ENCODE measurements at places on chromosomes 6 and 20.

- DNase-seq = no peak
Measured at GRCh38 chr6:6470123-6470522, 118.4 kb upstream of the LY86 start.

DNA sequence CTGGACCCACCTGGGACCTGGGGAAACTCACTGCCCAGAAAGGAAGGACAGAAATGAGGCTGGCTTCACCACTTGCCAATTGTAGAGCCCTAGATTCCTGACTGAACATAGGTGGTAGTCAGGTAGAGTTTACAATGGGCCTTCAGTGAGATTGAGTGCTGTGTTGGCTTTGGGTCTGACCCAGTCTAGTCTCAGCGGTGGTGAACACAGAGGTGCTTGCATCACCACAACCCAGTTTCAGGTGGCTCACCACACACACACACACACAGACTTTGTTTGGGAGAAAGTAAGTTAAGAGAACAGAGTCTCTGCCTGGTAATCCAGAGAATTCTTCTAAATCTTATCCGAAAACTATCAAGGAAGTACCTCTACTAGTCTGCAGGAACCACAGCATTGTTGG is 266.1 kb upstream of the EPHA7 start:
- DNase-seq = no peak

DNA sequence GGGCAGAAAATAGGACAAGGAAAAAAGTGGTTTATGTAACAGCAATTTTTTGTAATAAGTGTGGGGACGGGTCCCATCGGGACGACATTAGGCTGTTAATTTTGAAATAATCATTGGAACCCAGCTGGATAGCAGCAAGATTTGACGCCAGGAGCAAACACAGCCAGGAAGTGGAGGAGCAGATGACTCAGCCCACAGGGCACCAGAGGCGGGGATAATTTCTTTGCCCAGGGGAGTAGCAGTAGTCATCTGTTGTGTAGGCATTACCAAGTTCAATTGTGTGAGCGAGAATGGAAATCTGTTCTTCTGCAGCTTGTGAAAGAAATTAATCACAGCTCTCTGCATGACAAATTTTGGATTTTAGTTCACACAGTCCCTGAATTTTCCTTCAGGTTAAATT is 22.6 kb upstream of the RIN2 start:
- no peak for DNase-seq

GRCh38 chr6:26594730-26595632 is 1.8 kb upstream of the ABT1 start:
- DNase-seq = no peak

DNA sequence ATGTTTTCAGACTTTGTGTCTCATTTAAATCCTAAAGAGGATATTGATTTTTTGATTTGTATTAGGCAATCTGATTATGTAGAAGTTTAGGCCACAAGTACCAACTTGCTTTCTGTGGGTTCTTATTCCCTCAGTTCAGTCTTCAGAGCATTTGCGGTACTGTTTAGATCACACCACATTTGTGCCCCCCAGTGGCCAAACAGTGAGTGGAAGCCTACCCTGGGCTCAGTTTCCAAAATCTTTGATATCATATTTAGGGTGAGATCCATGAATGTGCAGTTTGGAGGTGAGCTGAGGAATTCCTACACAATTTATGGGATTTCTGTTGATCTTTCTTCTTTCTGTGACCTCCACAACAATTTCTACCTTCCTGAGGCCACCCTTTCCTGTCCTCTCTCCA is 92.3 kb upstream of the FUT9 start:
- DNase-seq = no peak

DNA sequence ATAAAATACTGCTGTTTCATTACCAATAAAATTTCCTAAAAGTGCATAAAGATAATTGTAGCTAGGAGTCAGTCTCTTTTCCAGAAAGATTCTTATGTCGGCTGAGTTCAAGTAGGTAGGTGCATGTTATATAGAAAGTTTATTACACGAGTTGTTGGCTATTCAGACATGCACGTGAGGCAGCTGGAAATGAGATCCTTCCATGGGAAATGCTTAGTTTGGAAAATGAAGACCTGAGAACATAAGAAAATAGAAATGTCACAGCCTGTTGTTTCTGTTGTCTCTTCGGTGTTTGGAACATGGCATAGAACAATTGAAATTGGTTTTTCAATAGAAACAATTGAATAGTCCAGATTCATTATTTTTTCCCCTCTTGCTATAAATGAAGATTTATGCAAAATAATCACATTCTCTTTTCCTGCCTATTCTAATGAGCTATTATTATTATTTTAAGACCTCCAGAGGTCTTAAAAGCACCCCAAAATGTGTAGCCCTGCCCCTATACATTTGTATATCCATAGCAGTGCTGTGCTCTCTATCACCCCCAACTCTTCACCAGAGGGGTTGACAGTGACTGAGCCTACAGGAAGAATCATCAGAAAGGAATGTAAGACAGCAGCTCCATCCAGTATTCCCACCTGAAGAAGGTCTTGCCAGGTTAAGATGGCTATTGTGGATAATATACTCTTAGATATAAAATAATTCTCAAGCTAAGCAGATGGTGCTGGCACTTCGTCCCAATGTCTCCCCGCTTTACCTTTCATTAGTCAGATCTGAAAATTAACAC is 82.2 kb downstream of the ZDHHC14 start:
- DNase-seq = no peak

GRCh38 chr6:103570431-103570830 is 1289.3 kb downstream of the HACE1 start:
- DNase-seq = no peak

All from stimulated activated CD8-positive, alpha-beta memory T cell treated with anti-CD3 and anti-CD28 coated beads, Interleukin-15, amount 100 ng/mL, for 48 hours (primary cell).